ENCODE measurements at places on chromosomes 12 and 14.

DNA sequence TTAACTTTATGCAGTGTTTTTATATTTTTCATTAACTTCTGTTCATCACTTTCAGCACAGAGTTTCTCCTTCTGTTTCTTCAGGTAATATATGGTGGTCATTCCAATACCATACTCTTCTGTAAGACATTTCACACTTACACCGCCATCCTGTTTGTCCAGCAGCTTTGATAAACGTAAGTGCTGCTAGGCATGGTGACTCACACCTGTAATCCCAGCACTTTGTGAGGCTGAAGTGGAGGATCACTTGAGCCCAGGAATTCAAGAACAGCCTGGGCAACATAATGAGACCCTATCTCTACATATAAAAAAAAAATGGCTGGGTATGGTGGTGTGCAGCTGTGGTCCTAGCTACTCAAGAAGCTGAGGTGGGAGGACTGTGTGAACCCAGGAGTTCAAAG, 55.8 kb downstream of the EXOC5 start:
- H3K4me3 ChIP-seq, result no peak overlapping the region
- no peak for DNase-seq
- no peaks in the 10 kb centered on the region for H3K4me1 ChIP-seq
- H3K36me3 ChIP-seq, result peaks cover 4% of the 10 kb centered on the region

GRCh38 chr14:58716706-58717105, 78.9 kb downstream of the DACT1 start:
- H3K4me1 ChIP-seq, result peaks cover 4% of the 10 kb centered on the region
- no peaks in the 10 kb centered on the region for H3K36me3 ChIP-seq

GRCh38 chr12:53956914-53957536, 2.3 kb downstream of the HOXC12 start:
- H3K27me3 ChIP-seq, result peaks cover 100% of the 10 kb centered on the region
- no peaks in the 10 kb centered on the region for H3K4me1 ChIP-seq
- no peak overlapping the region for H3K27ac ChIP-seq

GRCh38 chr14:92617581-92617980, 104.0 kb downstream of the RIN3 start:
- no peak for DNase-seq
- no peaks in the 10 kb centered on the region for H3K27me3 ChIP-seq
- no peaks in the 10 kb centered on the region for H3K36me3 ChIP-seq
- H3K27ac ChIP-seq, result no peak overlapping the region
- H3K4me1 ChIP-seq, result no peaks in the 10 kb centered on the region
- no peak overlapping the region for H3K4me3 ChIP-seq

DNA sequence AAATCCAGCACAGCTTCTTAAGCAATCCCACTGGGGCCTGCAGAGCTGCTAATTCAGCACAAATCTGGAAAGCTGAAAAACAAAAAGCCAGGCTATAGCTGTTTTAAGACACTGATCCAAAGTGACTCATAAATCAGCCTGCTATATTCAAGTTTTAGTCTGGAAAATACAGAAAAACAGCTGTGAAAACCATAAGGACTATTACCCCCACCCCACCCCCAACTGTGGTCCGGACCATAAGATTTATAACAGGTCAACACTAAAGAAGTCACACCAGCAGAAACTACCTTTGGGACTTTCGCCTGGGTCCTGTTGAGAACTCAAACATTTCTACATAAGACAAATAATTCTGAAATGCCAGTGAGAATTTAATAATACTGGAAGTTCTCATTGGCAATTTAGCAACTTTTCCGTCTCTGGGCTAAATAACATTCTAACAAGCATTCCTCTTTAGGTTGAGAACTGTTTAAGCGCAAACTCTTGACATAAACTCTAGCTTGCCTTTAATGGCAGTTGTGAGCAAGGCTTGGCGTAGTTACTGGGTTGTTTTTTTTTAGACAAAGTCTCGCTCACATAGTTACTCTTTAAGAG, 3.3 kb downstream of the LRIG3 start:
- H3K4me1 ChIP-seq, result peaks cover 26% of the 10 kb centered on the region
- peak overlapping the region; percentile 72 for H3K4me3 ChIP-seq
- peak; percentile 52 for DNase-seq
- peak overlapping the region; percentile 94 for H3K27ac ChIP-seq
- H3K27me3 ChIP-seq, result no peaks in the 10 kb centered on the region
